ENCODE measurements at places on chromosomes 4 and X. TPM values are rescaled to one million over a fixed set of nuclear protein-coding genes. Genes with fewer than 3 reads are reported as not detected.

DNA sequence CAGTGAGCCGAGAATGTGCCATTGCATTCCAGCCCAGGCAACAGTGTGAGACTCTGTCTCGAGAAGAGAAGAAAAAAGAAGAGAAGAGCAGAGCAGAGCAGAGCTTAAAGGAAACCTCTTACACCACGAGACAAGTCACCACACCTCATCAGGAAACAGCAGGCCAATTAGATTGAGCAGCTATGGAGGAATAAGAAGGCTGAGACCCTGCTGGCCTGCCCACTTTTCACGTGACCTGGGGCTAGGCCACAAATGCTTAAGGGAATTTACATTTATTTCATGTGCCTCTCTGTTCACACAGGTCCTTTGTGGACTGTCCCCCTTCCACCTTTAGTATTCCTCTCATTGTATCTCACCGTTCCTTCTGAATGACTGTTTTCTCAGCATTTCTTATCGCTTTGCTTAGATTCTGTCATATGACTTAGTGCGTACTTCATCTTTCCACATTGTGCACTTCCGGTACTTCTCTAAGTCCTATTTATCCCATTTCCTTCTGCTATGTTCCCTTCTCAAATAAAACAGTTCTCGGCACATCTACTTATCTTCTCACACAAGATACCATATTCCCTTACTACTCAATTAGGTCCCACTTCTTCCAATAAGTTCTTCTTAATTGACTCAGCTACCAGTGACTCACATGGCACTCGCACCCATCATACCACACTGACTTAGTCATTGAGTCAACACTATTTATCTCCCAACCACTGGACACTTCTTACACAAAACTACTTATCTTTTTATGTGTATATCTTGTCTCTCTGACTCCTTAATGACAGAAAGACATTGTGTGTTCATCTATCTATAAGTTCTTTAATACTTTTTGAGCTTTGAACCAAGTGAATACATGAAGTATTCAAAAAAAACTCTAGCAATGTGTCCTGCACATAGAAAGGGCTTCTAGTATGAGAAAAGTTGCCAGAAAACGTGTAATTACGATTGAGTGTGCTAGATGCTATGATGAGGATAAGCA, 11.0 kb downstream of the CUL4B start:
- H3K4me3 ChIP-seq, result no peak overlapping the region
- no peak overlapping the region for H3K27ac ChIP-seq
- no peaks in the 10 kb centered on the region for H3K27me3 ChIP-seq
- no peak for DNase-seq

- no peaks in the 10 kb centered on the region for H3K36me3 ChIP-seq
- H3K27ac ChIP-seq, result no peak overlapping the region
- no peaks in the 10 kb centered on the region for H3K27me3 ChIP-seq
- no peak overlapping the region for H3K4me3 ChIP-seq
Measured at GRCh38 chrX:12570859-12571501, 220.2 kb upstream of the PRPS2 start.

- no peak for DNase-seq
- no peak overlapping the region for H3K27ac ChIP-seq
- H3K4me1 ChIP-seq, result no peaks in the 10 kb centered on the region
- H3K27me3 ChIP-seq, result no peaks in the 10 kb centered on the region
- no peaks in the 10 kb centered on the region for H3K36me3 ChIP-seq
Measured at GRCh38 chr4:100635899-100636298, 118.1 kb upstream of the EMCN start.

DNA sequence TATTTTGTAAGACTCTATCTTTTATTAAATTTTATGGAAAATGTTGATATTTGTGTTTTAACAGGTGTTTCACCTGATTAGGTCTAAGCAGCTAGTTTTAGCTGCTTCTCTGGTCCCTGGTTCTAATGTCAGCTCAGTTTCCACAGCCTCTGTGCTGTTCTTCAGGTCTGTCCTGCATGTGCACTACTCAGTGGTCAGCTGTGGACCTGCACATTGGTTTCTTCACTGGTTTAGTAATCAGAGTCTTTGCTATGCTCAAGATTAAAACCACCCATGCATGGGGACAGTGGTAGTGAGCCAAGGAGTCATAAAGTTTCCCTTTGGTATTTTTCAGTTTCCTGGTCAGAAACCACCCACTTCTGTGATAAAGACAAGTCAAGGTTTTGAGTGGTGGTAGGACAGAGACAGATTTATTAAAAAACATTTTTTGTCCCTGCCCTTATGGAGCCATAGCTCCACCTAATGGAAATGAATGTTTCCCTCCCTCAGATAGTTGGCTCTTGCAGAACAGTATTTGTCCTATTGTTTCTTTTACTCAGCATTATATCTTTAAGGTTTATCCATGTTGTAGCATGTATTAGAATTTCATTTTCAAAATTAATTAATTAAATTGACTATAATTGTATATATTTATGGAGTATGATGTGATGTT, 36.8 kb upstream of the VBP1 start:
- H3K27ac ChIP-seq, result no peak overlapping the region
- H3K4me1 ChIP-seq, result no peaks in the 10 kb centered on the region
- H3K4me3 ChIP-seq, result no peak overlapping the region
- DNase-seq, result no peak
- no peaks in the 10 kb centered on the region for H3K36me3 ChIP-seq

DNA sequence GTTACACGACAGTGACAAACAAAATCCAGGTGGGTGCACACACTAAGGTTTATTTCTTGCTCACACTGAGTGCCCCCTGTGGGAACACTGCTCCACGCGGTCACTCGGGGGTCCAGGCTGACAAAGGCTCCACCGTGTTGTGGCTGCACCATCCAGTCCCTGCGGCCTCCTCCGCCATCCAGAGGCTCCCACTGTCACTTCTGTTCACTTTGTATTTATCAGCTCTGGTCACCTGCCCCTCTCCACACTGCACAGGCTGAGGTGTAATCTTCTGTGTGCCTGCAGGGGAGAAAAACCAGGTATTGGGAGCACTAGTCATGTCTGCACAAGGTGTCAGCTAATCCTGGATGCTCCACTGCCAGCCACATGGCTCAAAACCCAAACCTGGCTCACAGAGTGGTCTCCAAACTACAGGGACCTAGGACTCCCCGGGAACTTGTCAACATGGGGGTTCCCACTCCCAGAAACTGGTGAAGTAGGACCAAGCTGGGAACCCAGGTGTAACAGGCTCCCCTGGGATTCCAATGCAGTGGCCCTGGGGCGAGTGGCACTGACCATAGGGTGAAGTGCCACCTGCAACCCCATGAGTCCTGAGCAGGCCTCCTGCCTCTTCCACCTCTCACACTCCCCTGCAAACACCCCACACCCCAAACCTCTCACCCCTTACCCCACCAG, 25.5 kb downstream of the HMX1 start:
- H3K27me3 ChIP-seq, result no peaks in the 10 kb centered on the region
- H3K27ac ChIP-seq, result no peak overlapping the region
- no peak overlapping the region for H3K4me3 ChIP-seq

GRCh38 chrX:69146739-69147138, 18.5 kb downstream of the PJA1 start:
- H3K36me3 ChIP-seq, result no peaks in the 10 kb centered on the region
- H3K27me3 ChIP-seq, result no peaks in the 10 kb centered on the region
- peaks cover 17% of the 10 kb centered on the region for H3K4me1 ChIP-seq
- no peak overlapping the region for H3K4me3 ChIP-seq
- no peak overlapping the region for H3K27ac ChIP-seq

GRCh38 chrX:11704725-11705495, 39.2 kb upstream of the ARHGAP6 start:
- no peak overlapping the region for H3K4me3 ChIP-seq
- H3K27me3 ChIP-seq, result no peaks in the 10 kb centered on the region
- H3K36me3 ChIP-seq, result no peaks in the 10 kb centered on the region

GRCh38 chr4:140133576-140133975, 20.4 kb downstream of the MAML3 start:
- no peak overlapping the region for H3K27ac ChIP-seq
- no peaks in the 10 kb centered on the region for H3K27me3 ChIP-seq
- H3K36me3 ChIP-seq, result no peaks in the 10 kb centered on the region
- no peak overlapping the region for H3K4me3 ChIP-seq
- DNase-seq, result no peak

- H3K27me3 ChIP-seq, result no peaks in the 10 kb centered on the region
- no peak for DNase-seq
- H3K36me3 ChIP-seq, result no peaks in the 10 kb centered on the region
- H3K4me3 ChIP-seq, result peak overlapping the region; percentile 98
Measured at GRCh38 chr4:73257234-73257633, 1.4 kb downstream of the ANKRD17 start.

GRCh38 chr4:68209003-68209402, 36.5 kb downstream of the TMPRSS11B start:
- H3K4me1 ChIP-seq, result no peaks in the 10 kb centered on the region
- H3K27me3 ChIP-seq, result no peaks in the 10 kb centered on the region
- no peaks in the 10 kb centered on the region for H3K36me3 ChIP-seq

DNA sequence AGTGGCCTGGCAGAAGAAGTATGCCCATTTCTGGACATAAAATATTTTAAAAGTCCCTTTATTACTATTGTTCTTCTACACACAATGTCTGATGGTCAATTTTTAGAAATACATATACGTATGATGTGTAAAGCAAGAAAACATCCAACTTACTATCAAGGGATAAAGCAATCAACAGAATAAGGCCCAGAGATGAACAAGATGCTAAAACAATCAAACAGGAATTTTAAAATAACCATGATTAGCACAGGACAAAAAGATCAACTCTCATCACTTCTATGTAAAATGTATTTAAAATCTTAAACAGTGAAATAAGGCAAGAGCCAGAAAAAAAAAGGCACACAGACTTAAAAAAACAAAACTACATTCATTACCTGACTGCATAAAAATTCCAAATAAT, 60.9 kb downstream of the MTNR1A start:
- H3K4me1 ChIP-seq, result no peaks in the 10 kb centered on the region
- no peak overlapping the region for H3K27ac ChIP-seq
- H3K36me3 ChIP-seq, result no peaks in the 10 kb centered on the region
- no peaks in the 10 kb centered on the region for H3K27me3 ChIP-seq

TLR2 gene
- 1.3 TPM for polyA plus RNA-seq

GDPD2 gene
- 68.3 TPM for polyA plus RNA-seq

CT45A5 gene
- polyA plus RNA-seq, result not detected

RGS12 gene
- 10.7 TPM for polyA plus RNA-seq

PROM1 gene
- 23.2 TPM for polyA plus RNA-seq

CXorf49 gene
- polyA plus RNA-seq, result not detected

Measured in H1 (cell line).